Daoy (cell line): ENCODE measurements at places on chromosomes 12 and 14.

DNA sequence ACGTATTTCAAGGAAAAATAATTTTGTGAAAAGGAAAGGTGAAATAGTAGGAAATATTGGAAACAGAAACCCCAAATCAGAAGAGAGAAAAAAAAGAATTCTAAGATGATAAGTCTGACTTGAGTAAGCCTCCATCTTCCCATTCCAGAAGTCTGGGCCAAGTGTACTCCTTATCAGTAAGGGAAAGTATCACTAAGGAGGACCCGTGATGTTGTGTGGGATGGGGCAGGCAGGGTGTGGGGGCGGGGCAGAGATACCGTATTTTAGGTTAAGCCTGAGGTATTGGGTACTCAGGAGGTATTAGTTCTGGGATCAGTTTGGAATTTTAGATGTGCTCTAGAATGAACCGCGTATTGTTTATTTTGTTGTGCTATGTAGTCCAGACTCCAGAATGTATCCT lies 33.8 kb upstream of the PSMA6 start:
- DNase-seq: no peak

- DNase-seq: no peak
Measured at GRCh38 chr12:14611640-14612203, 44.0 kb upstream of the PLBD1 start.

DNA sequence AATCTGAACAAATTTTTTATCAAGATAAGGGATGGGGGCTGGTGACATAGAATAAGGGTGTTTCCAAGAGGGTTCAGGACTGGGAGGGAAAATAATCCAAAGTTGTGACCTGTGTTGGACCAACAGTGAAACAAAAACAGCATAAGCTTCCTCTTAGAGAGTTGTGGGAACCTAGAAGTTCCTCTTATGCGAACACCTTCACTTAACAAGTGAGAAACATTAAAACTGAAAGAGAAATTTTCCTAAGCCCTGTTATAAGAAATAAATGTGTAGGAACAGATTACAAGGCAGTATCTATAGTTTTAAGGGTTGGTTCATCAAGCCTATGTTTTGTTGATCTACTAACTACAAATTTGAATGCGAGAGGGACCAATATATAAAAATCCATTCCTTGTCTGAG lies 58.4 kb downstream of the LLPH start:
- DNase-seq: no peak

DNA sequence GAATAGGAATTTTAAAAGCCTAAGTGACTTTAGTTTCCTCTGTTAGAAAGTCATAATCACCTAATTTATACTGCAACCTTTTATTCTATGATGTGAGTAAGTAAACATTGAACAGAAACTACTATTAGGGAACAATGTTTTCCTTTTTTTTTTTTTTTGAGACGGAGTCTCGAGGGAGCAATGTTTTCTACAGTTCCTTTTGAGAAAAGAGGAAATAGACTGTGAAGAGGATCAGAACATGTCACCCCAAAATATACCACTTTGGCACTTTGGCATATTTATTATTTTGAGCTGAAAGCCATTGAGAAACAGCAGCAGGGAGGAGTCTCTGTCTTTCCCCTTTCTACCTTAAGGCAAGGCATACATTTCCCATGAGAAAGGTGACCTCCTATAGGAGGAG lies 162.7 kb upstream of the CNOT2 start:
- no peak for DNase-seq

GRCh38 chr12:32211900-32212156 lies 105.2 kb downstream of the BICD1 start:
- no peak for DNase-seq
